ENCODE measurements at places on chromosomes 12 and 14.

DNA sequence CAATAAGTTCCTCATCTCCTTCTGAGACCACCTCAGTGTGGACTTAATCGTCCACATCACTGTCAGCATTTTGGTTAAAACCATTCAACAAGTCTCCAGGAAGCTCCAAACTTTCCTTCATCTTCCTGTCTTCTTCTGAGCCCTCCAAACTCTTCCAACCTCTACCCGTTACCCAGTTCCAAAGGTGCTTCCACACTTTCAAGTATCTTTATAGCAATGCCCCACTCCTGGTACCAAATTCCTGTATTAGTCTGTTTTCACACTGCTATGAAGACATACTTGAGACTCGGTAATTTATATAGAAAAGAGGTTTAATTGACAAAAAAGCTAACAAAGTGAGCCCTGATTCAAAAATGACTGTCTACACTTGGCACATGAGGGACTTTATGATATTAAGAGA lies 22.8 kb downstream of the EMP1 start:
- DNase-seq: no peak

GRCh38 chr12:104182144-104182543 lies 33.4 kb upstream of the TXNRD1 start:
- no peak for DNase-seq

GRCh38 chr14:37813732-37814131 lies 218.3 kb downstream of the TTC6 start:
- DNase-seq: no peak

DNA sequence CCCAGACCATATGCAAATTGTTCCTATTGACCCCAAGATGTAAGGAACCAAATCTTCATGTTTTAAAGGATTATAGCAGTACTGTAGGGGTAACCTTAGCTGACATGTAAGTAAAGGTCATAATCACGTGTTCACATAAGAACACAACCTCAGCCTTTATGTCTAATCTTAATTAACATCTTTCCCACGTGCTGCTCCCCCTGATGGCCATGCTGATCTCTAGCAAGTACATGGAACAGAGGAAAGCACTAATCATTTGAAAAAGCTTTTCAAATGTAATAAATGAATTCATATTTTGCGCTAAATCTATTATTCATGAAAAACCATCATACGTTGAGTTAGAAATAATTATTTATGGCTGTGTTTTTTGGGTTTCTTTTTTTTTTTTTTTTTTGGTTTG lies 30.5 kb upstream of the ITPR2 start:
- DNase-seq: no peak

- DNase-seq: no peak
Measured at GRCh38 chr12:44947163-44947562, 71.0 kb upstream of the NELL2 start.

All from brain pericyte (primary cell).